CD4-positive, alpha-beta T cell treated with Interleukin-2 at 100 ng/mL for 4 hours (primary cell): ENCODE measurements at places on chromosomes 3 and 15.

DNA sequence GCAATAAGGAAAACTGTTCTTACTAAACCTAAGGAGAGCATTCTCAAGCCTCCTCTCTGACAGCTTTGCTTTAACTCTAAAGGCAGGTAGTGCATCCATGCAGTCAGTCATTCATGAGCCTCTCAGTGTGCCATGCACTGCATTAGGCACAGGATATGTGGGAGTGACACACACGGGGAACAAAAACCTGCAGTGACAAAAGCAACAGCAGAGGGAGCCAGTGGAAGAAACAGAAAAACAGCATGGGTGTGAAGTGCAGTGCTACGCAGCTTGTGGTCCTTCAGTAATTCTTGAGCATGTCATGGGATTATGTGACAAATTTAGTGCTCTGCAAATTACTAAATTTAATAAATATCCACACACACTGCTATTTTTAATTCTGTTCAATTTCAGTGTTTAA lies 230.7 kb downstream of the BBX start:
- DNase-seq: no peak

DNA sequence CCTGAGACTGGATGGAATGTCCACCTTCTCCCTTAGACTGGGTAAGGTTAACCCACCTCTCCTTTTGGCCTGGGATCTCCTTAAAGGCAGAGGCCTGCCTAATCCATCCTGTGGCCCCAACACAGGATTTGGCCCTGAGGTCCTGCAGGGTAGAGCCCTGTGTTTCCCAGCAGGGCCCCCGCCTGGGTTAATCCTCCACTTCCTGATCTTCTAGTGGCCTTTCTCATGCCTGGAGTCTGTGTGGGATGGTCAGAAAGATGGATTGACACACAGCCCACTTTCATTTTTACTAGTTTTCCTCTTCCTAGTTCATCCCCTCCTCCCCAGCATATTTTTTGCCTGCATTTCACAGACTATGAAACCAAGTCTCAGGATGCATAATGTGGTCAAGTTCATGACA lies 48.9 kb upstream of the SLC6A6 start:
- no peak for DNase-seq

DNA sequence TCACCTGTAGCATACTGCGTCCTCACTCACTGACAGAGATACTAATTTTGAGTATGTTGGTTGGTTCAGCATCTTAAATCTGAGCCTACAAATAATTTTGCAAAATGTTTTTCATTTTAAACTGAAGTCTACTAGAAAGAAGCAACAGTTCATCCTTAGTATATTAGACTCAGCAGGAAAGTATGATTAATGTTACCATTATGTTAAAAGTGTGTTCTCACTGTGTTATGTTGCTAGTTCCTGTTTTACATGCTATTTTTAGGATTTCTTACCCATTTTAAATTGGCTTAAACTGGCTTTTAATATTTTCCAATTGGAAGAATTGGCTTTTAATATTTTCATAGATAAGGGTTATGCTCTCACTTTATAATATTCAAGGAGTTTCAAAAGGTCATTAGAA lies 25.7 kb downstream of the ACKR4 start:
- no peak for DNase-seq

DNA sequence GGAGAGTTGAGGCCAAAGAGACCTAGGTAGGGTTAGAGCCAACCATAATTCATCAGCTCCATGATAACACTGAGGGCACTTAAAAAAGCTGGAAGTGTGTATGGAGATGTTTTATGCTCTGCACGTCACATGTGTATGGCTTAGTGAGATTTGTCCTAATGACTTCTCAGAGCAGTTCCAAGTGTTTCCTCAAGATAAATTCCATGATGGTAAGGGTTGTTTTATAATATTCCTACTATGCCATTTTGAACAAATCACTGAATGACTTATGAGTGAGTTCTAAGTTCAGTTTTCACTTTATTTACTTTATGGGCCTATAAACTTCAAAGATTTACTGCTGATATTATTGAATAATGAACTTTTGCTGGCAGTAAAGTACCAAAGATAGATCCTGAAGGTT lies 28.1 kb downstream of the TEX9 start:
- DNase-seq: no peak

- DNase-seq: no peak
Measured at GRCh38 chr3:17320266-17320665, 422.2 kb downstream of the TBC1D5 start.

DNA sequence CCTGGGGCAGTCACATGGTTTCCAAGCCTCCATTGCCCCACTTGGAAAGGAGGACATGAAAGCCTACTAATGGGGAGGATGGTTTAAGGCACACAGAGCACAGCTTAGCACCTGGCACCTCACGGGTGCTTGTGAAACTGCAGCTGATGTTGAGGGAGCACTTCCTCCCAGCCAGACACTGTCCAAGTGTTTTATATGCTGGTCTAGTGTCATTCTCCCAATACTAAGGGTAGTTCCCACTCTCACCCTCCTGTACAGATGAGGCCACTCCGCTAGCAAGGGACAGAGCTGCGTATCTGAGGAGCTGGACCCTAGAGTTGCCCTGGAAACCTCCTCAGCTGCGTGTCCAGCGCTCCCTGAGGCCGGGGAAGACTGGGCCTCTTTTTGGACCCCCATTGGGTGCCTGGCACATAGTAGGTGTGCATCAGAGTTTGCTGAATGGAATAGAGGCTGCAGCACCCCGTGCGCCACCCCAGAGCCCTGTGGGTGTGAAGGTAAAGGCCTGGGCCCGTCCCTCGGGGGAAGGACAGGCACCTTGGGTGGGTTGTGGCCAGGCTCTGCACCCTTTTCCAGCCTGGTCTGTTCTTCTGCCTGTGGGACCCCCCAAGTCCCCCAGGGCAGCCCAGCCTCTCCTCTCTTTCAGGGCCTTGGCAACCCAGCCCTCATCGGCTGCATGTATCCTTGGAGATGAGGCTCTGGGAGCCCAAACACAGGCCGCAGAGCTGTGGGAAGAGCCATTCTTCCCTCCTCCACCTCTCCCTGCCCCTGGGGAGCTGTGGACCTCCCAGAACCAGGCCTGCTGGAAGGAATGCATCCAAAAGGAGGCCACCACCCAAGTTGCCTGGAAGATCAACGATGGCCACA lies 31.3 kb downstream of the DNASE1L3 start:
- no peak for DNase-seq

- DNase-seq: no peak
Measured at GRCh38 chr3:128056258-128056657, 4.0 kb downstream of the SEC61A1 start.

DNA sequence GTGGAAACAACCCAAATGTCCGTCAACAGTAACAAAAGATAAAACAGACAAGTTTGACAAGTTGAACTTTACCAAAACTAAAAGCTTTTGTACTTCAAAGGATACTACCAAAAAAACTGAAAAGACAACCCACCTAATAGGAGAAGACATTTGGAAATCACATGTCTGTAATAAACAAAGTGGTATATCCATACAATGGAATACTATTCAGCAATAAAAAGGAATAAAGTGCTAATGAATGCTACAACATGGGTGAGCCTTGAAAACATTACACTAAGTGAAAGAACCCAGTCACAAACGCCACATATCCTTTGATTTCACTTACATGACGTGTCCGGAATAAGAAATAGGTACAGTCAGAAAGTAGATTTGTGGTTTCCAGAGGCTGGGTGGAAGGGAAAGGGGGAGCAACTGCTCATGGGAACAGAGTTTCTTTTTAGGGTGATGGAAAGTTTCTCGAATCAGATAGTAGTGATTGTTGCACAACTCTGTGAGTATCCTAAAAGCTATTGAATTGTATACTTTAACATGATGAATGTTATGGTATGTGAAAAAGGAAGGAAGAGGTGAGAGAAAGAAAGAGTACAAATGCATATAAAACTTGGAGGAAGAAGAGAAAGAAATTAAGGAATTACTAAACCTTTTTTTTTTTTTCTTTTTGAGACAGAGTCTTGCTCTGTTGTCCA lies 72.7 kb upstream of the ABHD2 start:
- no peak for DNase-seq

- no peak for DNase-seq
Measured at GRCh38 chr3:147298511-147298982, 107.8 kb downstream of the ZIC4 start.

DNA sequence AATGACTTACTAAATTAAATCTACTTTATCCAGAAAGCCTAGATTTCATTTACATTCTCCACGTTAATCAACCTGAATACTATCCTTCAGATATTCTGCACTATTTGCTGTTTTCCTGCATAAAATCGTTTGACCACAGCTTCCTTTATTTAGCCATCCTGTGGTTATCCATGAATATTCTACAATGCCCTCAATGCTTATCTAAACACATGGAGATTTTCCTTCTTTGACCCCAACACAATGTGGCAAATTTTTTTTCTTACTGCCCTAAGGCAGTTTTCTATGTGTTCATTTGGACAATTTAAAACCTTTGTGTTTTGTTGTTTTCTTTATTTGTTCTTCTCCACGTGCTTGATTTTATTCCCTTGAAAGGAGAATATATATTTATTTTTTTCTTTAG lies 495.5 kb upstream of the ROBO1 start:
- DNase-seq: no peak

DNA sequence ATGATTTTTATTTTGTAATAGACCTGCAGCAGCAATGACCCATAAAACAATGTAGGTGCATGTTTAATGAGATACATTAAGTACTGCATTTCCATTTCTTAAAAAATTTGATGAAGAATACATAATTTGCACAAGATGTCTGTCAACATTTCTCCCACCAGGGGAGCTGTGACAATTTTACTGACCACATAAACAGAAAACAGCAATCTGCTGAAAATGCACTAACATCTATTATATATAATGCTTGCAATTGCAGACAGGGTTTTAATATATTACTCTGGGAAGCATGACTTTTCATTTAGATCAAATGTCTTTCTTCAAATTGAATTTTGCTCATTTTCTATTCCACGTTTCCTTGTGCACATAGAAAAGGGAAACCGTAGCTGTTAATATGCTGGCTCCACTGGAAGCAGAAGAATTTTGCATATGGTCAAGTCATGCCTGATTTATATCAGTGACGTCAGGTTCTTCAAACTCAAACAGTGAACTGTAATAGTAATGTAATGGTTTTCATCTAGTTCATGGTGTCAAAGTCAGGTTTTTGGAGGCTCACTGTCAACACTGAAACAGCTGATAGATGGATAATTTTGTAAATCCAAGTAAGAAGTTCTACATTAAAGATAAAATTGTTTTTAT lies 79.8 kb upstream of the IGF1R start:
- no peak for DNase-seq

DNA sequence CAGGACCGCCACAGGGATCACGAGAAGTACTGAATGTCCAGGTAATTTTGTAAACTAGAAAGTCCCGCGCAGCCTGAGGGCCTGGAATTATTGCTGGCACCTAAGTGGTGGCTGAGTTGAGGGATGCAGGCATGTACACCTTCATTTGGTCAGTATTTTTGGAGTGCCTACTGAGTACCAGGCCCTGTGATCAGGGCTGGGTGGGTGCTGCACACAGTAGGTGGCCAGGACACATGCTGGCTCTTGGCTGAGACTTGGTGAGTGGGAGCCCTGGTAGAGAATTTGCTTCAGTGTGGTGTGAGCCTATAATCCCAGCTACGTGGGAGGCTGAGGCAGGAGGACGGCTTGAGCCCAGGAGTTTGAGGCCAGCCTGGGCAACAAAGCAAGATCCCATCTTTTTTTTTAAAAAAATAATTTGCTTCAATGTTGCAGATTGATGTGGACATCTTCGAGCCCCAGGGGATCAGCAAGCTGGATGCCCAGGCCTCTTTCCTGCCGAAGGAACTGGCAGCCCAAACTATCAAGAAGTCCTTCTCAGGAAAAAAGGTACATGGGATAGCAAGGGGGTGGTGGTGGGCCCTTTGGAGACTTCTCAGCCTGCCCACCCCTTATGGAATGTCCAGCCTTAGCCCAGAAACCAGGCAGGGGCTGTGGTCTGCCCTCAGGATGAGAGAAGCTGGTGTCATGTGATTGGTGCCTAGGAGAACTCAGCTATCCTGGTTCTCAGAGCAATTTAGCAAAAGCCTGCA lies 2.6 kb downstream of the ITIH1 start:
- DNase-seq: no peak

DNA sequence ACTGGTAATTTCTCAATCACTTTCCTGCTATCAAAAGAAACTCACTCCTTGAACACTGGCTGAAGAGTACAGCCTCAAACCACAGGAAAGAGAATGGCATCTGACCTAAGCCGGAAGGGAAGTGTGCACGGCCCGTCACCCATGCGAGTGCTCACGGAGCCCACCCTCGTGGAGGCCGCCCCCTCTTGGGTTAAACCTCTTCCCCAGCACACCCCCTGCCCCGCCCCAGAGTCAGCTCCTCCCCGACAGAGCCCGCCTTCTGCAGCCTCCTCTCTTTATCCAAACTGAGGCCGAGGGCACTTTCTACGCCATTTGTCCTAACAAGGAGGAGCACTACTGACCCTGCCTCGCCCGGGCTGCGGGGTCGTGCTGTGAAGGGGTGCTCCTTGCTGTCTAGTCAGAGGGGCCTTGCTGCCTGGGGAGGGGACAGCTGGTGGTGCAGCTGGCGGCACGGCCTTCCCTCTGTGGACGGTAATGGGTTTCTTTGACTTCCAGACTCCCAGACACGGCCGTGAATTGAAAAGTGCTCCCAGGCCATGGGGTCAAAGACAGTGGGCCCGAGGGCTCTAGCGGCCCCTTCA lies 137.7 kb downstream of the NSMCE3 start:
- DNase-seq: no peak

GRCh38 chr3:21502656-21503055 lies 248.4 kb downstream of the ZNF385D start:
- DNase-seq: no peak

DNA sequence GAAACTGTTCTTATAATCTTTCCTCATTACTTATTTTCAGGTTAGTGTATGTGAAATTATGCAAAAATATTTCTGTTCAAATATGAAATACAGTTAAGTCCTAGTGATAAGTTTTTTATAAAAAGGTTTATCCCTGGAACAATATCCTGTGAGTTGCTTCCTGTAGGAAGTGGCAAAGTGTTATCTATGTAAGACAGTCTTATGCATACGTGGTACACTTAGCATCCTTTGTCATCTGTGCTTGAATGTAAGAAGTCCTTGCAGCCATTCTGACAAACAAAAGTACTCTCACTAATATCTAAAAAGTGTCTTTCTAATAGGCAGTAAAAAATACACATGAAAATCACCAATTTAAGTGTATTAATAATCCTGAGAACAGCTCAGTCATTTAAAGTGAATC lies 372.5 kb upstream of the BCHE start:
- no peak for DNase-seq

GRCh38 chr15:62079594-62079993 lies 12.8 kb downstream of the C2CD4A start:
- no peak for DNase-seq

- no peak for DNase-seq
Measured at GRCh38 chr3:178352326-178353005, 183.8 kb upstream of the KCNMB2 start.

- no peak for DNase-seq
Measured at GRCh38 chr3:56815589-56815988, 13.8 kb upstream of the ARHGEF3 start.
